Transverse colon (tissue), 4 donors: ENCODE measurements at places on chromosomes 7 and 10. TPM values are rescaled to one million over a fixed set of nuclear protein-coding genes. Genes with fewer than 3 reads are reported as not detected.

- H3K4me3 ChIP-seq = no peak overlapping the region
- H3K36me3 ChIP-seq = no peaks in the 10 kb centered on the region
- DNase-seq = no peak
- no peaks in the 10 kb centered on the region for H3K27me3 ChIP-seq
Observed at GRCh38 chr7:116122972-116123595, 87.3 kb upstream of the TES start.

ICA1 gene
- total RNA-seq = 47.9 TPM

DNA sequence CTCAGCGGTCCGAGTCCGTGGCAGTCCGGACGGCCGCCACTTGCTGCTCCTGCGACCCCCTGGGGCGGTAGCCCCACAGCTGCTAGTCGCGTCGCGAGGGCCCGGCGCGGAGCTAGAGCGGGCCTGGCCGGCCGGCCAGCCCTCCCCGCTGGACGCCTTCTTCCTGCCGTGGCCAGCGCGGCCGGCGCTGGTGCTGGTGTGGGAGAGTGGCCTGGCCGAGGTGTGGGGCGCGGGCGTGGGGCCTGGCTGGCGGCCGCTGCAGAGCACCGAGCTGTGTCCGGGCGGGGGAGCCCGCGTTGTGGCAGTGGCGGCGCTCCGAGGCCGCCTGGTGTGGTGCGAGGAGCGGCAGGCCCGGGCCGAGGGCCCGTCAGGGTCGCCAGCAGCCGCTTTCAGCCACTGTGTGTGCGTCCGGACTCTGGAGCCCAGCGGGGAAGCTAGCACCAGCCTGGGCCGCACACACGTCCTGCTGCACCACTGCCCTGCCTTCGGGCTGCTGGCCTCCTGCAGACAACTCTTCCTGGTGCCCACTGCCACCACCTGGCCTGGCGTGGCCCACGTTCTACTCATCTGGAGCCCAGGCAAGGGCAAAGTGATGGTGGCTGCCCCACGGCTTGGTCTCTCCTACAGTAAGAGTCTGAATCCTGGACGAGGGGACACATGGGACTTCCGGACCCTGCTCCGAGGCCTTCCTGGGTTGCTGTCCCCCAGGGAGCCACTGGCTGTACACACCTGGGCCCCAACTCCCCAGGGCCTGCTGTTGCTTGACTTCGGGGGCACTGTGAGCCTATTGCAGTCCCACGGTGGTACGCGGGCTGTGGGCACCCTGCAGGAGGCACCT lies 631 bp downstream of the HPS6 start:
- H3K4me3 ChIP-seq = peak overlapping the region; percentile 99
- H3K4me1 ChIP-seq = peaks cover 22% of the 10 kb centered on the region
- peak; percentile 35 for DNase-seq
- peak overlapping the region; percentile 98 for H3K27ac ChIP-seq
- H3K36me3 ChIP-seq = no peaks in the 10 kb centered on the region
- H3K27me3 ChIP-seq = no peaks in the 10 kb centered on the region

DNA sequence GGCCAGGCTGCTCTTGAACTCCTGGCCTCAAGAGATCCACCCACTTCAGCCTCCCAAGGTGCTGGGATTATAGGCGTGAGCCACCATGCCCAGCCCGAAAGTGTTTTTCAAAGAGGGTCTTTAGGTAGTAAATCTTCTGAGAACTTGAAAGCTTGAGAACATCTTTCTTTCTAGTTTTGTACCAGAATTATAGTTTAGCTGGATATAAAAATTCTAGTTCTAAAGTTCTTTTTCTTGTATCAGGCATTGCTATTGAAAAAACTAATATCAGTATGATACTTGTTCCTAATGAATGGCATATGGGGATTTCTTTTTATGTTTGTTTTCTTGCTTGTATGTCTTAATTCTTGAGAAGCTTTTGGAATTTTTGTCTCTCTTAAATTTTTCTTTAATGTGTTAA lies 43.2 kb downstream of the TLX1 start:
- H3K27ac ChIP-seq = no peak overlapping the region
- no peaks in the 10 kb centered on the region for H3K4me1 ChIP-seq
- H3K27me3 ChIP-seq = peaks cover 73% of the 10 kb centered on the region
- no peak for DNase-seq
- H3K4me3 ChIP-seq = no peak overlapping the region

GRCh38 chr7:136064081-136064480 lies 86.9 kb upstream of the MTPN start:
- H3K36me3 ChIP-seq = no peaks in the 10 kb centered on the region
- no peak for DNase-seq
- no peaks in the 10 kb centered on the region for H3K27me3 ChIP-seq
- no peaks in the 10 kb centered on the region for H3K4me1 ChIP-seq
- no peak overlapping the region for H3K27ac ChIP-seq

DNA sequence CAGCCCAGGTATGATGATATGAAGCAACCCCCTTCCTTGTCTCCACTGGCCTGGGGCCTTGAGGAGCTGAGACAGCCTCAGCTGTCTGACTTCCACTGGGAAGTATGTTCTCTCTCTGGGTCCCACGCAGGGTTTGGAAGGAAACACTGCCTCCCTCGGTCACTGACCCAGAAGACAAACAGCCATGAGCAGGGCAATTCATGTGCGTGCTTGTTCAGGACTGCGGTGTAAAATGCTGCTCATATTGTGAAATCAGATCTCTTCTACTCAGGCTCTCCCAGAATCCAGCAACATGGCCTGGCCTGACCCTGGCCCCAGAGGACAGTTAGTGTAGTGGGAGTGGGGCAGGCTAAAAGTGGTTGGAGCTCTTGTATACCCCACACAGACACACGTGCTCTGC lies 2.8 kb downstream of the CLCN1 start:
- H3K4me3 ChIP-seq = no peak overlapping the region
- H3K27me3 ChIP-seq = no peaks in the 10 kb centered on the region
- no peak overlapping the region for H3K27ac ChIP-seq
- peaks cover 9% of the 10 kb centered on the region for H3K4me1 ChIP-seq

- no peaks in the 10 kb centered on the region for H3K27me3 ChIP-seq
- H3K36me3 ChIP-seq = no peaks in the 10 kb centered on the region
- H3K4me1 ChIP-seq = peaks cover 5% of the 10 kb centered on the region
Observed at GRCh38 chr10:594584-595270, 94.7 kb downstream of the DIP2C start.

NT5C2 gene
- total RNA-seq = 113 TPM

SLC16A12 gene
- 0.27 TPM for total RNA-seq
